Mesenchymal stem cell (in vitro differentiated cells and primary cell): ENCODE measurements at places on chromosomes 1 and 21.

DNA sequence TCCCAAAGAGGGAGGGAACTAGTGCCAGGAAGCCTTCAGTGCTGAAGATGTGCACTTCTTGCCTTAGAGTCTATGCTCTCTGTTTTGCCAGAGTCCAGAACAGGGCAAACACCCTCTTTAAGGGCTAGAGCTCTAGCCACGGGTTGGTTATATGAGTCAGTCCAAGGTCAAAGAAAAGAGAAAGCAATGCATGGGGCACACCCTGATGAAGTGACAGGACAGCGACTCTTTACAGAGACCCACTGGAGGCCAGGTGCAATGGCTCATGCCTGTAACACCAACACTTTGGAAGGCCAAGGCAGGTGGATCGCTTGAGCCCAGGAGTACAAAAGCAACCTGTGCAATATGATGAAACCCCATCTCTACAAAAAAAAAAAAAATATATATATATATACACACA is 86.1 kb downstream of the TGFBR3 start:
- no peak for DNase-seq

- no peak for DNase-seq
Measured at GRCh38 chr1:15220825-15221431, 26.1 kb upstream of the FHAD1 start.

DNA sequence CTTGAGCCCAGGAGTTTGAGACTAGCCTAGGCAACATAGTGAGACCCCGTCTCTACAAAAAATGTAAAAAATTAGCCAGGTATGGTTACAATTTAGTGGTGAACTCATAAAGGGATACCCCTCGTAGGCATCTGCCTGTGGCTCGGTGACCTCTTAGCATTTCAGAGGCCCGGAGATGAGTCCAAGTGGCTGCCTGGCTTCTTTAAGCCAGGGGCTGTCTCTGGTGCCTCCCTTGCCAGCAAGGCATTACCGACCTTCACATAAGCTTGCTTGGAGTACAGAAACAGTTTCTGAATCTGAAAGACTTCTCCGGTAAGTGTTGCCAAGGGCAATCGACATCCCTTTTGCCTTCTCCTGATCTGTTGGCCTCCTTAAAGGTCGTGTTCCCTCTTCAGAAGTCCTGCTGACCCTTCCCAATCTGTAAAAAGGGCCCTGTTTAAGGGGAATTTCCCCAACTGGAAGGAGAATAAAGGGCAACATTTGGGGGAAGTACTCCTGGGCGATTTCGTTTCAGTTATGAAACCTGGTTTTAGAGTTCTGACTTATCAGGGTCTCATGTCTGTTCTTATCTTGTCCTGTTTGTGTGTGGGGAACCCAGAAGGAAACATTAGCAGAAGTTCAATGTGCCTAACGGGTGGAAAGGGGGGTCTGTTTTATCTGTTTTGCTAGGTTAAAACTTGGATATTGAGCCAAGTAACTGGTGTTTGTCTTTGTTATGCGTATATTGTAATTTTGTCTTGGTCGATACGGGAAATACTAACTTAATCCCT is 32.9 kb downstream of the KIFAP3 start:
- DNase-seq, result no peak

DNA sequence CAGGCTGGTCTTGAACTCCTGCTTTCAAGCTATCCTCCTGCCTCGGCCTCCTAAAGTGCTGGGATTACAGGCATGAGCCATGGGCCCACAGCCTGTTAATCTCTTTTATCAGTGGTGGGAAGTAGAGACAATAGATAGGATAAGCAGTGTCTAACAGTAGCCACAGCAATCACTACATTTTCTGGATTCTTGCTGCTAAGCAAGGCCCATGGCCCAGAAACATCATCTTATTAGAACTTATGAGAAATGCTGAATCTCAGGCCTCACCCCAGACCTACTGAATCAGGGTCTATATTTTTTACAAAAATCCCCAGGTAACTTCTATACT is 29.7 kb downstream of the IGFN1 start:
- DNase-seq, result no peak

- DNase-seq, result no peak
Measured at GRCh38 chr1:230793463-230793745, 46.2 kb downstream of the CAPN9 start.

- DNase-seq, result peak; percentile 20
Measured at GRCh38 chr21:44455524-44456213, 359 bp downstream of the LRRC3 start.

GRCh38 chr1:111695801-111696200 is 43.4 kb downstream of the INKA2 start:
- DNase-seq, result no peak

GRCh38 chr1:82086739-82087138 is 286.0 kb downstream of the ADGRL2 start:
- peak; percentile 21 for DNase-seq

- DNase-seq, result peak; percentile 39
Measured at GRCh38 chr1:184541537-184542152, 154.8 kb downstream of the C1orf21 start.

GRCh38 chr1:18069903-18070302 is 37.7 kb upstream of the IGSF21 start:
- no peak for DNase-seq

DNA sequence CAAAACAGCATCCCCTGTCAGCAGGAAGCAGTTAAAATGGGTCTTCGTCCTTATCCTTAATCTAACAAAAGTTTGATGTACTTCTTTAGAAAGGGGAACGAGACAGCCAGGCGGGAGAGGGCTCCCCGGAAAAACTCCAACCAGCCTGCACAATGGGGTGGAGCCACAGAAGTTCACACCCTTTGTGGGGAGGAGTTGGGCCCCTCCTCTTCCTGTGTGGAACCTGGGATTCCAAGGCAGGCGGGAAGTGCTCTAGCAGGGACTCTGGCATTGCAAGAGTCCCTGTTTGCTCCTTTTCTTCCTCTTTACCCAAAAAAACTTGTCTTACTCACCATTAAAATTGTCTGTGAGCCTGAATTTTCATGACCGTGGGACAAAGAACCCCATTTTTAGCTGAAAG is 47.7 kb downstream of the FCRL5 start:
- DNase-seq, result no peak

DNA sequence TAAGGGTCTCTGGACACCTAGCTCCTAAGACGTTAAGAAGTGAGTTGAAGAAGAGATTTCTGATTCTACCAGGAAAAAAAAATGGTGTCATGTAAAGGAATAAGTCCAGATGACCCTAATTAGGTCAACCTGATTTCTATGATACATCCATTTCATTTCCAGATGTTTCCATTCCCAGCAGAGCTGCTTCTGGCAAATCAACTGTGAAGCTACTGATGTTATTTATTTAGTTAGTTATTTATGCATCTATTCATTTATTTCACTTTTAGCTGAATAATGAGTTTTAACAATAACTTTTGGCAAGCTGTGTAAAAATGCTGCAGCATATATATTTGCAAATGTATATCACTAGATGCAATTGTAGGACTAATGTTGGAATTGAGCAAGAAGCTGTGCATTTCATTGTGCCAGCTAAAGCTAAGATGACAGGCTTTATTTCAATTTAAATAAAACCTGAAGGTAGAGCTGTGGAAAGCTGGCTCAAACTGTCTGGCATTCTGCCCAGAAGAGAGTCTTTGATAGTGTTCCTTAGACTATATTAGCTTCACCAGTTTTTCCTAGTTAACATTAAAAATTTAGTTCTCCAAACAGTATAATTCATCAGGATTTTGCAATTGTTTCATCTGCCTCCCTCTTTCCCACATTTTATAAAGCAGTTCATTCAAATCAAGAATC is 1164.4 kb upstream of the ADGRL4 start:
- DNase-seq, result peak; percentile 1

DNA sequence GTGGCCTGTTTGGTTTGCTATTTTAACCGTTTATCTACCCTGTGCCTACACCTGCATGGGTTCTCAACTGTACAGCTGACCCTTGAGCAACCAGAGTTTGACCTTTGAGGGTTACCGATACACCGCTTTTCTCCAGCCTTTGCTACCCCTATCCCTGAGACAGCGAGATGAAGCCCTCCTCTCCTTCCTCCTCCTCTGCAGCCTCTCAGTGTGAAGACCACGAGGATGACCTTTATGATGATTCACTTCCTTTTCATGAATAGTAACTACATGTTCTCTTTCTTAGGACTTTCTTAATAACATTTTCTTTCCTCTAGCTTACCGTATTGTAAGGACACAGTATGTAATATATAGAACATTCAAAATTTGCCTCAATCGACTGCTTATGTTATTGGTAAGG is 14.5 kb upstream of the RNF187 start:
- DNase-seq, result peak; percentile 48

DNA sequence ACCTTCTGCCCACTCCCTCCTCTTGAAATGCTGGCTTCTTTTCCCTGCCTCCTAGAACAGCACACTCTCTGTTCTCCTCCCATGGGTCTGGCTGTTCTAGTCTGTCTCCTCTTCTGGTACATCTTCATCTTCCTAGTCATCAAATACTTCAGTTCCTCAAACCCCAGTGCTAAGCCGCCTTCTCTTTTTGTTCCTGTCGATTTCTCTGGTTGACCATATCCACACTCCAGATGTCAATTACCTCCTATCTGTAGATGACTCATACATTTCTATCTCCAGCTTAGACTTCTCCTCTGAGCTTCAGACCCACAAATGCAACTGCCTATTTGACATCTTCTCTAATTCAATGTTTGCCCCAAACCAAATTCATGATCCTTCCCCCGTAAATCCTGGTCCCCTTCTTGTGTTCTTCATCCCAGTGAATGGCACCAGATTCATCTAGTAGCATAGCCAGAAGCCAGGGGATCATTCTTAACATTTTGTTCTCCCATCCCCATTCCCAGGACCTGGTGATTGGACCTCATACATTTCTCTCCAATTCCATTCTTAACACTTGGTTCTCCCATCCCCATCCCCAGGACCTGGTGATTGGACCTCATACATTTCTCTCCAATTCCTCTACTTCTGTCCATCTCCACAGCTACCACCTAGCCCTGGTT is 35.9 kb downstream of the USP24 start:
- DNase-seq, result no peak

DNA sequence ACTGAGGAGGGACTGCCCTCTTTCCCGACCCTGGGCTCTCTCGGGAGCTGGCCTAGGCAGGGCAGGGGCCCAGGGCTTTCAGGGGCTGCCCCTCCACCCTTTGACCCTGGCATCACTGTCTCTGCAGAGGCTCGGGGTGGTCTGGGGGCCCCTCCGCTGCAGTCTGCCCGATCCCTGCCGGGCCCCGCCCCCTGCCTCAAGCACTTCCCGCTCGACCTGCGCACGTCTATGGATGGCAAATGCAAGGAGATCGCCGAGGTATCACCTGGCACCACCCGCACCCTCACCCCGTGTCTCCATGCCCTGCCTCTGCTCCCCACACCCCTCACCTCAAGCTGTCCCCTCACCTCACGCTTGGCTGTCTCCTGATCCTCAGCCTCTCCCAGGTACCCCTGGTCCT is 5.5 kb downstream of the AMPD2 start:
- DNase-seq, result no peak

GRCh38 chr1:37150986-37151385 is 116.7 kb upstream of the GRIK3 start:
- DNase-seq, result no peak

DNA sequence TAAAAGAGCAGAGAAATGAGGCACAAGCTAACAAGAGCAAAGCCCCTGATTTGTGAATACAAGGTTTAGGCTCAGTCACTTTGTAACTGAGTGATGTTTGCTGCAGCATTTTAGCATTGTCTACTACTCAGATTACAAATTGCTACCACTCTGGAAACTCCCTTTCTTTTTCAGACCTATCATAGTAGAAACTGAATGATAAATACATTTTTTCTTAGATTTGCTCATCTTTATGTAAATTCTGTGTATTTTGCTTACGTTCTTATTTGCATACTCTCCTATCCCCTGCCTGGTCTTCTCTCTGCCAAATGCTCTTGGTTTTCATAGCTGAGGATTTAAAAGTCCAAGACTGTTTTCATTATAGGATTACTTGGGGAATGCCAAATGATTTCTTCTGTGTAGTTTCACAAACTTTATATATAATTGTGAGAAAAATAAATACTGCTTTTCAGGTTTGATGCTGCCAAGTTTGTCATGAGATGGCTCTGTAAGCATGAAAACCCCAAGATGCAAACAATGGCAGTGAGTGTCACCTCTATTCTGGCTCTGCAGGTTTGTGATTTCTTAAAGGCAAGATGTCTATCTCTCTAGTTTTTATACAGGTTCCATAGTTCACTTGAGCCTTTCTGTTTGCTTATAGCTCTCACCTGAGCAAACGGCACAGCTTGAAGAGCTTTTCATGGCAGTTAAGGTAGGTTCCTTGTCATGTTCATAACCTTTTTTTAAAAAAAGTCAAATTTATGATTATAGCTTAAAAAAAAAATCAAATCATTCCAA is 24.7 kb downstream of the ZYG11A start:
- no peak for DNase-seq

GRCh38 chr1:204357551-204358490 is 1.9 kb downstream of the PLEKHA6 start:
- no peak for DNase-seq

GRCh38 chr1:63713627-63714481 is 60.0 kb upstream of the ROR1 start:
- peak; percentile 83 for DNase-seq

GRCh38 chr1:179297105-179297378 is 3.4 kb downstream of the SOAT1 start:
- no peak for DNase-seq

- peak; percentile 47 for DNase-seq
Measured at GRCh38 chr1:230867101-230867902, 1.0 kb downstream of the C1orf198 start.

GRCh38 chr1:7962014-7962335 is 464 bp downstream of the PARK7 start:
- peak; percentile 75 for DNase-seq

- DNase-seq, result no peak
Measured at GRCh38 chr1:48356901-48357300, 115.1 kb downstream of the SPATA6 start.

GRCh38 chr1:53270873-53271272 is 32.6 kb upstream of the MAGOH start:
- no peak for DNase-seq

DNA sequence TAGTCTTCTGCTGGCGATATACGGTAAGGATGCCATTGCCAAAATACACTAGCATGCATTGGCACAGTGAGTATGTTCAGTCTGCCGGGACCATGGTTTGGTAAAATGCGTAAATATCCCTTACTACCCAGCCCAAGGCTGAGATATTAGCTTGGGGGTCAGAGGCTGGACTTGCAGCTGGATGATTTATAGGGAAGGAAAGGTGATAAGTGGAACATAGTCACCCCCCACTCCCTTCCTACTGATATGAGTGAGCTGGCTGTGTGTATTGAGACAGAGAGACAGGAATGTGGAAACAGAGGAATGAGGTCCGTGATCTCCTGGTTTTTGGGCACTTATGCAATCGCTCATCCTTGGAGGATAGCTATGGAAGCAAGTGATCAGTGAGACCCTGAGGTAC is 642.8 kb downstream of the KCNT2 start:
- DNase-seq, result no peak

DNA sequence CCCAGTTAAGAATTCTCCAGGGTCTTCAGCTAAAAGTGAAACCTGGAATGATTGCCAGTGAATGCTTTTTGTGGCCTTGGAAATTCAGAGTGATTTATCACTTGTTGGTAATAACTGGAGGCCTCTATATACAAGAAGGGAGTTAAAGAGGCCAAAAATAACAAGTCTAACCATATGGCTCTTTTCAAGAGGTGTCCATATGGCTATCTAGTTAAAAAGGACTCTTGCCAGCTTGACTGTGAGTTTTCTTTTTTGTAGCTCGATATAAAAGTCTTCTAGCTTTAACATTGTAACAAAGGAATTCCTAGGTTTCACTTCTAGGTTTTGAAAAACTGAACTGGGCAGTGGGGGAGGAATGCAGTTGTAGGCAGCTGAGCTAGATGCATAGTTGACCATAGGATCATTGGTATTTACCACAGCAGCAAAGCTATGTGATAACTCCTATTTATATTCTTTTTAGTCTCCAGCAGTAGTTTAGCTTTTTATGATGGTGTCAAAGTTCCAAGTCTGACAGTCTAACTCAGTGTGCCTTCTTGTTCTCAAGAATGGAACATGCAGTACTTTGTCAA is 44.4 kb downstream of the CACHD1 start:
- peak; percentile 74 for DNase-seq
